ENCODE measurements at places on chromosomes 4 and X.

DNA sequence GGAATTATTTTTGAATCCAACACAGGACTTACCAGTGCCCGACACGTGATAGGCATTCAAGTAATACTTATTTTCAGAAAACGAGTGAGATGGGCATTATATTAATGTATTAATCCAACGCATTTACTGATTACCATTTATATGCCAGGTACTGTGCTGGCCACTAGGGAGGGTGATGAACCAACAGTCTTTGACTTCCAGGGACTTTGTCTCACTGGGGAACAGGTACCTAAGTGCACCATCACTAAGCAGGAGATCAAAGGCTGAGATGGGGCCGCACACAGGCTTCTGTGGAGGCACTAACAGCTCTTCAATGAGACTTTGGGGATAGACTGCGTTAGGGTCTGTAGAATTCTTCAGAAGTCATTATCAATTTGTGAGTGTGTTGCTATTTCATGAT, 5.7 kb upstream of the TADA2B start:
- DNase-seq = no peak

GRCh38 chr4:42523066-42523718, 125.9 kb downstream of the SHISA3 start:
- no peak for DNase-seq

GRCh38 chr4:174222266-174222872, 61.1 kb downstream of the FBXO8 start:
- DNase-seq = no peak

DNA sequence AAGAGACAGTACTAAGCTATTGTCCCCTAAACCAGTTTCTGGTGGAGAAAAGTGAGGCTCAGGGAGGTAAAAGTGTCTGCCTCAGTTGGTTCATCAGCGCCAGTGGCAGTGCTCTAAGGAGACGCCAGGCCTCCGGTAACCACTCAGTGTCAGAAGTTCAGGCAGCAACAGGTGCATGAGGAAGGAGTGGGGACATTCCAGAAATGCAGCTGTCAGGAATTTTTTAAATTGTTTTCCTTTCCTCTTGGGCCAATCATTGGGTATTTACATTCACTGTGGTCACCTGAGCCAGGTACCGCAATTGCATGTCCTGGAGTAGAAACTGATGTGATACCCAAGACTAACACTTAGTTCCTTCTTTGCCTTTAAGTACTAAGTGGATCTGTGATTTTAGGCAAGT, 40.2 kb upstream of the HS3ST1 start:
- no peak for DNase-seq

DNA sequence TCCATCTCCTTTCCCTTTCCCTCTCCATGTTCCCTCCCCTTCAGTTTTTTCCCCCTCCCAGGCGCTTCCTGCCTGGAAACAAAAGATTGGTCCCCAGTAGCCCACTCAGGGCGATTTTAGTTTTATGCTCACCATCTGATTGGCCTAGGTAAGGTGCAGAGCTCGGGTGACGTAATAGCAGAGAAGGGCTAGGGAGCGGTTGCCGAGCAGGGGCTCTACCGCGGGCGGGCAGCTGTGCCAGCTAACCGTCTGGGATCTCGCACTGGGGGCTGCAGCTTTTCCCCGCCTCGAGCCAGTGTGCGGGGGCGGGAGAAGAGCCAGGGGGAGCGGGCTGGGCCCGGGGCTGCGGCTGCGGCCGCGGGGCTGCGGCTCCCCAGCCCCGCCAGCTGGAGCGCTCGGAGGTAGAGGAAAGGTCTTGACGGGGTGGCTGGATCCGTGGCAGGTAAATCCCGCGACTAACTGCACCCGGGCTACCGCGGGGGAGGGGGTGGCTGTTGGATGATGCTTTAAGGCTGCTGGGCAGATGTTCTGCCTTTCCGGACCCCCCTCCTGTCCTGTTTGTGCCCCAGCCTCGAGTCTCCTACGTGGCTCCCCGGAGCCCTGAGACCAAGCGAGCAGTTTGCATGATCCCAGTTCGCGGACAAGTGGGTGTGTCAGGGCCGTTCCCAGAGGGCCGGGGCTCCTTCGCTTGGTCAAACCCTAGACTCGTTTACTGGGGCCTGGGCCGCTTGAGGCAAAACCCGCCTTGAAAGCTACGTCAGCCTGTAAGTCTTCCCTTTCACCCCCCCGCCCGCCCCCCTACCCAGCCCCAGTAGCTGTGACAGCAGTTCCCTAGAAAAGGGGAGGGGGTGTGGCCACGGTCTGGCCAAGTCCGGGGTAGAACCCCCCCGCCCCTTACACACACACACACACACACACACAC, at the start of gene PAK3:
Gene PAK3, plus strand, starts transcription at position 218 of the 922 bp plus-strand sequence. CDS start 26,913 bp downstream, outside the sequence.
- DNase-seq = no peak

DNA sequence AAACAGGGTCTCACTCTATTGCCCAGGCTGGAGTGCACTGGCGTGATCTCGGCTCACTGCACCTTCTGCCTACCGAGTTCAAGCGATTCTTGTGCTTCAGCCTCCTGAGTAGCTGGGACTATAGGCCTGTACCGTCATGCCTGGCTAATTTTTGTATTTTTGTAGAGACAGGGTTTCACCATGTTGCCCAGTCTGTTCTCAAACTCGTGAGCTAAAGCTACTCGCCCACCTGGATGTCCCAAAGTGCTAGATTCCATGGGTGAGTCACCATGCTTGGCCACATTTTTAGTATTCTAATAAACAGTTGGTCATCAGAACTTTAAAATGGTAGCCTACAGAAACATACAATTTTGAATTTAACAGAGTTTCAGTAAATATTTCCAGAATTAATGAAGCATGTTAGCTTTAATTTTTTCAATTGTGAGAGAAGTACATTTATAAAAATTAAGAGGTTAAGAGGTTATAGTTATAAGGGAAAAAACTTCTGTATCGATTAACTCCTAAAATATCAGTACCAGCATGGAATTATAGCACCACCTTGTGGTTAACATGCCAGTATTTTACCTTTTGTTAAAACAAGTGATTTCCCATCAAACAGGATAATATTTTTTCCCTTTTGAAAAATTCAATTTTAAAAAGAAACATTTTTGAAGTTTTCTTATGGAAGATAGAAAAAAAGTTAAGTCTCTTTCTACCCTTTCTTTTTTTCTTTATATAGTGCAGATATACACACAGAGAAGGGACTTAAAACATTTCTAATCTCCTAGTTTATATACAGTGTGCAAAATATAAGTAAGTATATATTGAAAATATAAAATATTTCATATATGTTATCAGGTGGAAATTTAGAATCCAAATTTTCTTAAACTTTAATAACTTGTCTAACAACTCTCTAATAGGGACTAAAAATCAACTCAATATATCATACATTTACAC, 35.4 kb downstream of the CEP44 start:
- DNase-seq = peak; percentile 7

DNA sequence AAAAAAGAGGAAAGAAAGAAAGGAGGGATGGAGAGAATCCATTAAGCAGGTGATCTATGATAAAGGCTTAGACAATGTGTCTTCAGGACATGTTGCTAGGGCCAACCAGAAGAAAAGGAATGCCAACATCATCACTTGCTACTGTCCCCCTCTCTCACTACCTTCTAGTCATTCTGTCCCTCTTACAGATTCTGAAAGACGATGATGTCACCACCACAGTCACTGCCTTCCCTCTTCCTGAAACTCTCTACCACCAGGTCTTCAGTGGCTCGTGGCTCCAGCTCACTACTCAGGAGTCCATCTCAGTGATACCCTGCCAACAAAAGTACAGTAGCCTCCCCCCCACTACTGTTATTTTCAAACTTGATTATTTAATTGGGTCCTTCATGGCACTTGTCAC, 64.0 kb downstream of the KCNIP4 start:
- no peak for DNase-seq

DNA sequence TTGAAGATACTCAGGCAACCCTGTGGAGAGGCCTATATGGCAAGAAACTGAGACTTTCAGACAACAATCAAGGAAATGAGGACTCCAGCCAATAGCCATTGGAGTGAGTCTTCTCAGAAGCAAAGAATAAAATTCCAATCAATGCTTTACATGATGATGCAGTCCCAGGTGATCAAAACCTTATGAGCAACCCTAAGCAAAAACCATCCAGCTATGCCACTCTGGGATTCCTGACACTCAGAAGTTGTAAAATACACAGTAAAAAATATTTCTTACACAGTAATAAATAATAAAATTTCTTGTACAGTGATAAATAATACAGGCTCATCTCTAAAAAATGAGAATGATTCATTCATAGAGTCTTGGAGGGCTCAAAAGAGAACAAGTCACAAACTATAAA, 150.6 kb downstream of the IL15 start:
- DNase-seq = no peak
